GM23338 (cell line): ENCODE measurements at places on chromosomes 1 and 21.

DNA sequence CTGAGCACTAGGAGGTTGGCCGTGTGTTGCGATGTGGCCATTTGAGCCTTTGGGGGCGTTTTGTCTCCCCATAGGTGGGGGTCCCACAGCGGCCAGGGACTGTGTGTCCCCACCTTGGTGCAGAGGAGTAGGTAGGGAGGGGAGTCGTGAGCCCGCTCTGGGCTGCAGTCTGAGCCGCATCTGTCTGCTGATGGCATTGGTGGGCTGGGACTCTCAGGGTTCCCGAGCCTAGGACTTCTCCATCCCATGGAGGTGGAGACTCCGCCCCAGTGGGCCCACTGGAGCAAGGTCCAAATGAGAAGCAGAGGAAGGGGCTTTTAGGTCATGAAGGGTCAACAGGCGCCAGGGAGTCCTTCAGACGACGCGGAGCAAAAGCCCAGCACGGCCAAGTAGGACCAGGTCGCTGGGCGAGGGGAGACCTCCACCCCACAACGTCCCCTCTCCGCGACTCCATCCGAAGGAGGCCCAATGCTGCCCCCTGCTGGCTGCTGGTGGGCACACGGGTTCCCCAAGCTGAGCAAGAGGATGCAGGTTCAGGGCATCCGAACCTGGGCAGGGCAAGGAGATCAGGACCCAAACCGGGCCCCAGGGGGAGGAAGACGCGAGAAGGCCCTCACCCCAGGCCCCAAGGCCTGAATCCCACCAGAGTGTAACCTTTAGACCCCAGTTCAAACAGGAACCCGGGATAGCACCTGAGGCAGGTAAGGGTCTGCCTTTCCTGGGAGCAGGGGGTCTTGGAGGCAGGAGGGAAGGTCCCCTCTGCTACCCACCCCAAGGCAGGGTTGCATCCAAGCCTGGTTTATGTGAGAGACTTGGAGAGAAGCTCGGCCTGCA, 14.9 kb downstream of the TTC34 start:
- DNase-seq, result peak; percentile 78

GRCh38 chr1:158019171-158019868, 25.9 kb downstream of the KIRREL1 start:
- DNase-seq, result peak; percentile 94

DNA sequence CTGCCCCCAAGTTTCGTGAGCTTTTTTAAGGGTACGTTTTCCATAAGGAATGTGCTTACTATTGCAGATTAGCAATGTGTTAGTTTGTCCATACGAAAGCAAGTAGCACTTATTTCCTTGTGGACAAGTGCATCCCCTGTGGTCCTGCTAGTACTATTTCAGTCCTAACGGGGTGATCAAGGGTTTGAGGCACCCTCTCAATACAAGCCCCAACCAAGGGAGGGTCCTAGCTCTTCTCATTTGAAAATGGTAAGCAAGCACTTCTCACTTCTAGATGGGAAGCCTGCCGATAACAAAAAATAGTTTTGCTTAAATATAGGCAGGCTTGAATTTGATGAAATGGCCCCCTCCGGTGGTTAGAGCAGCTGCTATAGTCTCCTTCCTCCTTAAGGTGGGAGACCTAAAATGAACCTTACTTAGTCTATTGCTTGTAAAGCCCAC, 64.0 kb upstream of the HMCN1 start:
- peak; percentile 81 for DNase-seq

GRCh38 chr1:47870946-47871676, 126.1 kb downstream of the TRABD2B start:
- DNase-seq, result no peak

DNA sequence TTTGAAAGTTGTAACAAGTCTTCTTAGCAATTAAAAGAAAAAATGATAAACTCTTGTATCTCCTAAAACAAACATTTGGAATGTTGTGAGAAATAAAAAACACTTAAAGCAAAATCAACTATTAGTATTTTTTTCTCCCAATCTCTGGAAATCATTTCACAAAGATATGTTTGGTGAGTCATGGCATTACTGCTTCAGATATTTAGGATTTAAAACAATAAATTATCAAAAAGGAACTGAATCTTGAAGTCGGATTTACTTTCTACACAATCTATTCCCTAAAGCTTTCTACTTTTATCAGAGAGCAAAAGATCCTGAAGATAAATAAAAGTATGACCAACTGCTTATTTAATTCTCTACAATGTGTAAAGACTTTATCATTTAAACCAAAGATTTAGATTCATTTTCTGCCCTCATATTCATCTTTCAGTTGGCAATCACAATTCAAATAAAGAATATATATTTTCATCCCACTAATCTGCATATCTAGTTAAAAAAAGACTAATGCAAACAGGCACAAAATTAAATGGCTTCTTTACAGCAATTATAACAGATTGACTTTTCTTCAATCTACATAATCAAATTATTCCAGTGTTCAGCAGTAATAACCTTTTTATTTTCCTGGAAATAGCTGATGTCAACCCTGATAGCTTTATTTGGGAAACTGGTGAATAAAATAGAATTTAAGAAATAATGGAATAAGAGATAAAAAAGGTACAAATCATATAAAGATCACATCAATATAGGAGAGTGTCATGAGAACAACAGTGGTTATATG, 230.0 kb downstream of the COP1 start:
- DNase-seq, result no peak
